ENCODE measurements at places on chromosomes 12 and 14.

GRCh38 chr12:91163116-91163515, 19.5 kb downstream of the DCN start:
- DNase-seq = no peak

GRCh38 chr14:105602243-105602750, 75.9 kb downstream of the TMEM121 start:
- no peak for DNase-seq

DNA sequence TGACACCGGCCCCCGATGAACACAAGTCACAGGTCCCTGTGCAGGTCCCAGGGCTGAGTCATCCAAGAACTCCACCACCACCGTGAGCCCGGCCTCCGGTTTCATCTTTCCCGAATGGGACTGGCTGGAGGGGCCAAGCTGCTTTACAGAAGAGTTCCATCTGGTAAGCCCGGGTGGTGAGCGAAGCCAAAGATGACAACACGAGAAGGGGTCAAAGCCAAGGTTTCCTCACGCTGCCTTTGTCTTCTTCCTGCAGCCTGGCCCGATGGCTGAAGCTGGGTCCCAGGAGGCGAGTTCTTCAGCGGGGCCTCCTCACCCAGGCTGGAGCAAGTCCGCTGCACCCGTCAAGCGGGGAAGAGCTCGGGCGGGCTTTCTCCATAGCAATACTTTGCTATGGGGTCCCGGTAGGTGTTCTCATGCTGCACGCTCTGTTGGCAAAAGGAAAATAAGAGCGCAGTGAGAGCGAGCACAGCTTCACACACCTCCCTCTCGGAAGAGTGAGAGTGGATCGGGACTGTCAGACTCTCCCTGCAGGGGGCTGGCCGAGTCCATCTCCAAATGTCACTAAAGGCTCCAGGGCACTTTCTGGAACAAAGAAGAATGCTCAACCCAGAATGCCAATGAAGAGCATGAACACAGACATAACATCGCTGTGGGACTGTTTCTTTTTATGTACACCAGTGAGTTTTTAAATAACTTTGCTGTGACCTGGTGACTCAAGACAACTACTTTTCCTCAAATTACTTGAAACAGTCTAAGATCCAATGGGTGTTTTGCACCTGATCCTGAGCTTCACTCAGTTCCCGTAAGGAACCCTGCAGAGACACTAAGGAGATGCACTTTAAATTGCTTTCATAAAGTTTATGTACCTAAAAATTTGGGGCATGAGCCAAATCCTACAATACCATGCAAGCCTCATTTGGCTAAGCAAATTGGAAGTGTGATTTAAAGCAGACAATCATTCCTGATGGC, 20.1 kb downstream of the SPRING1 start:
- DNase-seq = no peak

DNA sequence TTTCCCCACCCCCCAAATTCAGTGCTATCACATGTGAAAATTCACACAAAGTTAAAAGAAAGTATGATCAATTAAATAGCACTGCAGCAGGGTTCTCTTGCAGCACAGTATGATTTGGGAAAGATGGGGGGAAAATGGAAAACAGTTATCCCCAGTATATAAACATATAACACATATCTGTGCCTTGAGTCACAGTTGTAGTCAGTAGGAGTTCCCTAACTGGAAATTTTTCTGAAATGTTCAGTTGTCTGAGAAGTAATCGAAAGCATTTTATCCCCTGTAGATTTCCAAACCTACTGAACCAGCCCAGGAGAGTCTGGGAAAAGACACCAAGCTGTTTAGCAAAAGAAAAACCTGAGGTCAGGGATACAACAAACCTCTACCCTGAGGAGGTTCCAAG, 47.0 kb downstream of the C12orf50 start:
- no peak for DNase-seq

- DNase-seq = no peak
Measured at GRCh38 chr12:50325890-50326391, 42.6 kb upstream of the LIMA1 start.

DNA sequence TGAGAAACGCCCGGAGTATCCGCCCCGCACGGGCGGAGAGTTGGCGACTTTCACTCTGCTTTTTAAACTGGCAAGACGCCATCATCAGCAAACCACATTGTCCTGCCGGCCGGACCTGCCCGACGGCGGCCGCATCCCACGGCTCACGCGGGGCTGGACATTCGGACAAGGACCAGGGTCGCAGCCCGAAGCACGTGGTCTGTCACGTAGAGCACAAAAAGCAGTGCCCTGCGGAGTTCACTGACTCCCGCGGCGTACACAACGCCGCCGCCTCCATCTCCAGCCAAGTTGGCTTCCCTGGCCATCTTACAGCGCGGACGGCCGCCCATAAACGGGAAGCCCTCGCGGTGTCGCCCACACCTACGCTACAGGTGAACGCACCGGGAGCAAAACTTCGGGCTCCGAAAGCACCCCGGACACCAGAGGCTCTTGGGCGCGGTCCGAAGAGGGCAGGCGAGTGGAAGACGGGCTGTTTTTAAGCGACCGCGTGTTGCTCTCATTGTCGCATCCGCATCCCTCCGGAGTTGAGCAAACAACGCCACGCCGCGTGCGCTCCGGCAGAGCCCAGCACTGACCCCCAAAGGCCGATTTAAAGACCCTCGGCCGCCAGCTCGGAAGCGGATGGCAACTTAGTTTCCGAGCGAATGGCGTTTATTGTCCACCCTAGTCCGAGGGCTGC, 966 bp downstream of the SINHCAF start:
- peak; percentile 46 for DNase-seq

DNA sequence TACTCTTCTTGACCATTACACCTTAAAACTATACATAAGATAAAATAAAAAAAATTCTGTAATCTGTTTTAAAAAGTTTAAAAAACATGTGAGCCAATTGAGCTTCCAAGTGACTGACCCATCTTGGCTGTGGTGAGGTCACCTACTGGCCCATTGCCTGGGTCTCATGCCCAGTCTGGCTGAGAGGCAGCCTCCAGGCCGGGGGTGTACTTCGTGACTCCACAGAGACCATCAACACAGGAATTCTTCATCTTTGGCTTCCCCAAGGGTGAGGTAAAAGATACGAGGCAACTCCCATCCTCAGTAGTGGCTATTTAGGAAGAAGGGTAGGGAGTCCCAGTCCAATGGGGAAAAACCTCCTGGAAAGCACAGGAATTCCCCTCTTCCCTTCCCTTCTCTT, 113.2 kb downstream of the APAF1 start:
- no peak for DNase-seq

DNA sequence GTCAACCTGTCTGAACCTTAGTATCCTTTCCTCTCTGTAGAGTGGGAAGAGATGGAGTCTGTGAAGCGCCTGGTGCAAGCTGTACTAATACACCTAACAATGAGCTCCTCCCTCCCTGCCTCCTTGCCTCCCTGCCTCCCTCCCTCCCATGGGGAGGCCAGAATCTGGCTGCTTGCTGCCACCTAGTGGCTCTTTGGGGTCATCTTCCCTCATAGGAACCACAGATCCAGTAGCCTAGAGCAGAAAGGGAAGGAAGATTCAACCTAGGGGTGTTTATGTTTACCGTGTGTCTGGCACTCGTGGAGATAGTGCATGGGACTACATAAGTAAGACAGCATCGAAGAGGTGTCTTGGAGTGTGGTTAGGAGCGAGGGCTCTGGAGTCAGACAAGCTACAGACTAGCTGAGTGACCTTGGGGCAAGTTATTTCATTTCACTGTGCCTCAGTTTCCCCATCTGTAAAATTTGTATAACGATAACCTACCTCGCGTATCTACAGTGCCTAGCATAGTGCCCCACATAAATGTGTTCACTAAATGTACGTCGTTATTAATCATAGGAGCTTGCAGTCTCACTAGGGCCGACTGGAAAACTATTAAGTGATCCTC, 35.5 kb upstream of the TSPAN9 start:
- DNase-seq = peak; percentile 79

GRCh38 chr12:109027767-109028166, 6.9 kb upstream of the SVOP start:
- DNase-seq = no peak

- peak; percentile 20 for DNase-seq
Measured at GRCh38 chr12:108561852-108562347, 496 bp upstream of the ISCU start.

GRCh38 chr12:9260931-9261330, 52.7 kb upstream of the PZP start:
- no peak for DNase-seq

DNA sequence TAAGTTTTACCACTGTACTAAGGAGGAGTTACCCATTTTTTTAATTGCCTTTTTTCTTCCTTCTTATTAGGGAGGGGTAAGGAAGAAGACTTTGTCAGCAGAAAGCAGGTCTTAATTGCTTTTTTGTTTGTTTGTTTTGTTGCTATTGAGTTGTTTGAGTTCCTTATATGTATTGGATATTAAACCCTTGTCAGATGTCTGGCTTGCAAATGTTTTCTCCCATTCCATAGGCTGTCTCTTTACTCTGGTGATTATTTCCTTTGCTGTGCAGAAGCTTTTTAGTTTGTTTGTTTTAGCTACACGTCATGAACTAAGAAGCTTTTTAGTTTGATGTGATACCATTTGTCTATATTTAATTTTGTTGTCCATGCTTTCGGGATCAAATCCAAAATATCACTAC, 13.3 kb downstream of the SPIC start:
- DNase-seq = no peak

DNA sequence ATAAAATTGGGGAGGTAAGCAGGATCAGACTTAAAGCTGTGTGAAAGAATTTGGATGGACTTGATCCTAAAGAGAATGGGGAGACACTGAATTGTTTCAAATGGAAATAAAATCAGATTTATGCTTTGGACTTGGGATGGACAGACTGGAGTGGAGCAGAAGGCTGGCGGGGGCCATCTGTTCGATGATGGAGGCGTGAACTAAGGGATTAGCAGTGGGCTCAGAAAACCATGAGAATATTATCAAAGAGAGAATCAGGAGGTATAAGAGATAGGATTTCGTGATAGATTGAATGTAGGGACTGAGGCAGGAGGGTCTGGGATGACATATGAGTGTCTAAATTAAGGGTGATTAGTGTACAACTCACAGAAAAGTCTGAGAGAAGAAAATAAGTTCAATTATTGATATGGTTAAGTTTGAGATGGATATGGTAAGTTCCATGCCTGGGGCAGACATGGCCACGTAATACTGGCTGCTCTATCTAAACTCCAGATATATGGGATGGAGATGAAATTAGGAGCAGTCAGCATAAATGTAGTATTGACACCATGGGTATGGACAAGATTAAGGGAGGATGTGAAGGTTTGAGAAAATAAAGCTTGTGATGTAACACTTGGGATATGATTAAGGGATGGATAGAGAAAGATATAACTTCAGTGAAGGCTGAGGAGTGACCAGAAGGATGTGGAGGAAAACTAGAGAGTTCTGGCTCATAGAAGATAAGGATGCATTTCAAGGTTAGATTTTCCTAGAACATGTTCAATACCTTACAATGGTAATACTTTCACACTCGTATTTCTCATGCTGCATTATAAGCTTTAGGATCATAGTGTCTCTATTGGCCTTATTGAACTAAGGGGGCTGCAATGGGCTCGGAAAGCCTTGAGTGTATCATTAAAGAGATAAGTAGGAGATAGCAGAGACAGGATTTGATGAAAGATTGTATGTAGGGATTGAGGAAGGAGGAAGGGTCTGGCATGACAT, 1.0 kb upstream of the TSSK4 start:
- DNase-seq = no peak

GRCh38 chr14:40096968-40097367, 664.7 kb upstream of the FBXO33 start:
- no peak for DNase-seq

DNA sequence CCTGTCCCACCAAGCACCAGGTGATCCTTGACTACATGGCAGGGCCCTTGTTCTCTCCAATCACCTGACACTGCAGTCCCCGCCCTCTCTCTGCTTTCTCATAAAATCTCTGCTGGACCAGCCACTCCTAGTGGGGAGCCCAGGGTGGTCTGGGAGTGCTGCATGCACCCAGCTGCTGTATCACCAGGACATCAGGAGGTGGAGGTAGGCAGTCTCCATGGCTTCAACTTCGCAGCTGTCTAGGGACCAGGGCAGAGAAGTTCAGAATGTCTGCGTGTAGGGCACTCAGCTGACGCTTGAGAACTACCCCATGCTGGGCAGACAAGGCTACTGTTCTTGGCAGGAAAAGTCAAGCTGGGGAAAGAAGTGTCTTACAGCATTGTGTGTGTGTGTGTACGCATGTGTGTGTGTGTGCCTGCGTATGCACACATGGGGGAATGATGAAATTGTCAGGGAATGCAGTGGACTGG, 2.6 kb downstream of the WSCD2 start:
- no peak for DNase-seq

DNA sequence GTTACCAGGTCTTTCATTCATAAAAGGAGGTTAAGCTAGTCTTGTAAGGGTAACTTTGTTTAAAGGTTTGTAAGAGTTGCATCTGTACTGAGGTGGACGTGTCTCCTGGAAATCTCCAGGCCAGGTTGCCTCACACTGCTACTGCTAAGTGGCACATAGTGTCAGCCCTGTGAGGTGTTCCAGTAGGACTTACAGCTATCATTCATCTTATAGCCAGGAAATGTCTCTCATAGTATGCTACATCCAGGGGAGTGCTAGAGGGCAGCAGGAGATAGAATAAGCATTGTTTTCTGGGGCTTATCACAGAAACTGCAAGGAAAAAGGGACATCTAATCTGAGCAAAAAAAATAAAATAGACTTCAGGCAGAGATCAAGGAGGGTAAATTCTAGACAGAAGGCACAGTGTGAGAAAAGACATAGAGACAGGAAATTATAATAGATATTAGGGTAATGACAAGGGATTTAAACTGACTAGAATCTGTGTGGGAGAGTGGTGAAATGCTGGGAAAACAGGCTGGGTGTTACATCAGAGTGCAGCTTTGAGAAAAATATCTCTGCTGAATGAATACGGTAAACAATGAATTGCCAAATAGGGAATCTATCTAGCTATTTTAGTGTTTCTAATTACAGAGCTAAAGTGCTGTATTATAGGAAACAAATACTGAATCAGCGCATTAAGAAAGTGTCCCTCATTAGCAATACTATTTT, 205.1 kb upstream of the ABCD2 start:
- no peak for DNase-seq

DNA sequence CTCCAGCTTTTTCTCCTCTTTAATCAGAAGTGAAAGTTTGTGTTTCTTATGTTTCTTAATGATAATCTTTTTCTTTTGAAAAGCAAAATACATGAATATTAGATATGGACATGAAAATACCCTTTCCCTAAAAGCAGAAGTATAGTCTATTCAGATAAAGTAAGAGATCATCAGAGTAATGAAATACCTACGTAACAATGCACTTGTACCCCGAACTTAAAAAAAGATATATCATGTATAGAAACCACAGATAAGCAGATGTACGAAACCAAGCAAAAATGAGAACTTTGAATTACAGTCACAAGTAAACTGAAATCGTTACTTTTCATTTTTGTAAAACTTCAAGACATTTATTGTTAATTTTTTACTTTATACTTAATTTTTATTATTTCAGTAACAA, 1.5 kb upstream of the GPR65 start:
- no peak for DNase-seq

- DNase-seq = peak; percentile 9
Measured at GRCh38 chr14:60197629-60198303, 32.6 kb upstream of the DHRS7 start.

GRCh38 chr12:33988913-33989312, 33.4 kb upstream of the ALG10 start:
- no peak for DNase-seq

Measured in activated naive CD4-positive, alpha-beta T cell treated with anti-CD3 and anti-CD28 coated beads for 36 hours (primary cell).